ENCODE measurements at places on chromosomes 5 and 9. TPM values are rescaled to one million over a fixed set of nuclear protein-coding genes. Genes with fewer than 3 reads are reported as not detected.

Gene GCNT4
- total RNA-seq: 2.7 TPM

DNA sequence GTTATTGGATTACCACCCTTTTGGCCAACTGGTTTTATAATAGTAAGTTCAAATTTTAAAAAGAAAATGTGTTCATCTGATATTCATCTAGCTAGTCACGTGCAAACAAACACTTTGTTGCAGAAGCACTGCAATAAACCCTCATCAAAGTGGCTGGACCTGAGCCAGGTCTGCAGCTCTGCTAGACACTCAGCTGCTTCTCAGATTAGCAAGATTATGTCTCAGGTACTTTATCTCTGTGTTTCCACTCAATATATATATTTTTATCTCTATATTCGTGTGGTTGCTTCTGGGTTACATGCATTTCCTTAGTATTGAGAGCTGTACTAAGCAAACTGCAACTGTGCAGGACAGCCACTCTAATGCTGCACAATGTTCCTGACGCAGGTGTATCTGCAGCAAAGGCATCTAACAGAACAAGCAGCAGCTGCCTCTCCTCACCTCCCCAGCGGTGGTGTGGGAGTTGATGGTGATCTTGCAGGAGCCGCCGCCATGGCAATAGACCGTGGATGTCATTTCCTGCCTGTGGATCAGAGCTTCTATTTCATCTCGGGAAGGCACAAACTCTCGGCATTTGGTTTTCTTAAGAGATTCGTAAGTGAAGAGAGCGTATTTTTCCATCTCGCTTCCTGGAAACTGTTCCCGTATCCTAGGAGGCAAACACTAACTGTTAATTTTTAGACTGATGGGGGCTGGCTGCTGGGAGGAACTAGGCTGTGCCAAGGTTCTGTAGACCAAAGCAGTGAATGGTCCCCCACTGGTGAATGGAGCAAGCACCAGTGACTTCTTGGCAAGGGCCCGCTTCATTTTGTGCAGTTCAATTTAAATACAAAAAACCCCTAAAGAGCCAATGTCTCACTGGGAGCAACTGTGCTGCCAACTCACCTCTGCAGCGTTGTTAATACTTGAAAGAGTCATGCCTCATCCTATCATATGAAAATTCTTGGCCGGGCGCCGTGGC, 56.7 kb upstream of the RETREG1 start:
- no peak overlapping the region for H3K4me3 ChIP-seq
- H3K4me1 ChIP-seq: peaks cover 6% of the 10 kb centered on the region
- H3K27me3 ChIP-seq: no peaks in the 10 kb centered on the region
- DNase-seq: no peak

GRCh38 chr5:68216245-68217046, 890 bp downstream of the PIK3R1 start:
- H3K36me3 ChIP-seq: no peaks in the 10 kb centered on the region
- H3K27ac ChIP-seq: peak overlapping the region; percentile 91
- H3K4me1 ChIP-seq: peaks cover 17% of the 10 kb centered on the region
- H3K27me3 ChIP-seq: no peaks in the 10 kb centered on the region

Gene PROB1
- total RNA-seq: 1.2 TPM

Gene SAPCD2
- 0.88 TPM for total RNA-seq

- no peak for DNase-seq
- H3K27me3 ChIP-seq: no peaks in the 10 kb centered on the region
Measured at GRCh38 chr9:85344901-85345300, 396.9 kb downstream of the AGTPBP1 start.

DNA sequence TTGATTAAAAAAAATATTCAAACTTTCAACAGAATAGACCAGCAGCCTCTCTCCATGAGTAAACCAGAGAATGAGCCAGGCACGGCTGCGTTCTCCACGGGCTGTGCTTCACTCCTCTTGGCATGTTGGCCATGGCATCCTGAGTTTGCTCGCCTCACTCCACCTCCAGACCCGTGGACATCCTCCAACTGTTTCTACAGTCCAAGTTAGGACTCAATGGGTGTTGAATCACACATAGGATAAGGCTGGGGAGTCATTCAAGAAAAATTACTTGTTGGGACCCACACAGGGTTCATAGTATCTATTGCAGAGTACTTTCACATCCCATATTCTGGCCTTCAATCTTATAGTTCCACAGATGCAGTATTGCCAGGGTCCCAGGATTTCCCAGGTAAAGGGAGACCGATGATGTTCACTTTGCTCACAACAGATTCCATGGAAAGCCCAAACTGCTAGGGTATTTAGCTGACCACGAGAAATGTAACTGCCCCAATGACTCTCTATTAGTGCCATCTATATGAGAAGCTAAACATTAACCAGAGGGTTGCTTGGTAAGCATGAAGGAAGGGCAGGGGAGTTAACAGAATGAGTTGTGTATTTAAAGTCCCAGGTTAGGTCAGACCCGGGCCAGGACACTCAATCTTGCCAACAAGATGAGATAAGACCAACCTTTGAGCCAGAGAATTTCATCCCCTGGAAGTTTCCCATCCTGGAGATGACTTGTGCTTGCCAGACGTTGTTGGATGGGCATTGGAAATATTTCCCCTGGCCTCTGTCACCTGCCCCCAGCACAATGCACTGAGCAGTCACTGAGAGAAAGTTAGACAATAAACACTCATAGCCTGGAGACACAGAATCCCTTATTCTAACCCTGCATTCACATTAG, 19.7 kb upstream of the GDA start:
- H3K27me3 ChIP-seq: no peaks in the 10 kb centered on the region
- no peak overlapping the region for H3K4me3 ChIP-seq
- DNase-seq: no peak
- H3K36me3 ChIP-seq: no peaks in the 10 kb centered on the region
- H3K4me1 ChIP-seq: no peaks in the 10 kb centered on the region

GRCh38 chr5:180643191-180643851, 6.1 kb downstream of the FLT4 start:
- H3K4me1 ChIP-seq: no peaks in the 10 kb centered on the region
- no peaks in the 10 kb centered on the region for H3K36me3 ChIP-seq
- H3K27me3 ChIP-seq: peaks cover 6% of the 10 kb centered on the region
- H3K27ac ChIP-seq: no peak overlapping the region
- DNase-seq: peak; percentile 71

DNA sequence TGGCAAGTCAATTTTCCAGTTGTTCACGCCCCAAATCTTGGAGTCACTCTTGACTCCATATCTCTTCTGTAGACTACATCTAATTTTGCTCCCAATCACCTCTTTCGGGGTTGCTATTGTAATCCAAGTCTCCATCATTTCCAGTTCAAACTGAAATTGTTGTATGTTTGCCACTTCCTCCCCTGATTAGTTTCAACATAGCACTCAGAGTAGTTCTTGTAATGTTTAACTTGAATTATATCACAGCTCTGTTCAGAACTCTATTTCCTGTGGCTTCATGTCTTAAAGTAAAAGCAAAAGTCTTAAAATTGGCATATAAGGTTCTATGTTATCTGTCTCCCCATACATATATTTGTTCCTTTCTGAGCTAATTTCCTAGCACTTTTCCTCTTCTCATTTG, 348.5 kb upstream of the RIOK2 start:
- no peak overlapping the region for H3K4me3 ChIP-seq
- H3K27me3 ChIP-seq: no peaks in the 10 kb centered on the region
- no peak overlapping the region for H3K27ac ChIP-seq
- no peaks in the 10 kb centered on the region for H3K36me3 ChIP-seq
- H3K4me1 ChIP-seq: peaks cover 17% of the 10 kb centered on the region

GRCh38 chr5:159965031-159965837, 43.7 kb upstream of the TTC1 start:
- H3K27ac ChIP-seq: no peak overlapping the region
- H3K36me3 ChIP-seq: no peaks in the 10 kb centered on the region
- H3K4me3 ChIP-seq: peak overlapping the region; percentile 21
- H3K4me1 ChIP-seq: peaks cover 12% of the 10 kb centered on the region

DNA sequence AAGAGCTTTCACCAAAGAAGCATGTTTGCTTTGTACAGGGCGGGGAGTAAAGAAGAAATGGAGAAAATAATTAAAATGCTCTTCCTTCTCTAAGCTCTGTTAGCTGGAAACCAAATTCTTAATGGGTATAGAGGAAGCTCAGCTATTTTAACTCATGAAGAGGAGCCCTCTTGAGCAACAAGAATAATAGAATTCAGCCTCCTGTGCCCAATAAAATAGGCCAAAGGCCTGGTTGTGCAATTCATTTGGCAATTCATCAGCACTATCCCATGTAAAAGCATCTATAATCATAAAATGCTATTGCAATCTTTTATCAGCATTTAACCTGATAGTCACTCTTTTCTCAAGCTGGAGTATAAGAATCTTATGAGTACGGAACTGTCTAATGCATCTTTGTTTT, 133.6 kb upstream of the CDH6 start:
- H3K27me3 ChIP-seq: no peaks in the 10 kb centered on the region
- H3K27ac ChIP-seq: no peak overlapping the region
- no peak for DNase-seq
- H3K36me3 ChIP-seq: no peaks in the 10 kb centered on the region
- H3K4me3 ChIP-seq: no peak overlapping the region

DNA sequence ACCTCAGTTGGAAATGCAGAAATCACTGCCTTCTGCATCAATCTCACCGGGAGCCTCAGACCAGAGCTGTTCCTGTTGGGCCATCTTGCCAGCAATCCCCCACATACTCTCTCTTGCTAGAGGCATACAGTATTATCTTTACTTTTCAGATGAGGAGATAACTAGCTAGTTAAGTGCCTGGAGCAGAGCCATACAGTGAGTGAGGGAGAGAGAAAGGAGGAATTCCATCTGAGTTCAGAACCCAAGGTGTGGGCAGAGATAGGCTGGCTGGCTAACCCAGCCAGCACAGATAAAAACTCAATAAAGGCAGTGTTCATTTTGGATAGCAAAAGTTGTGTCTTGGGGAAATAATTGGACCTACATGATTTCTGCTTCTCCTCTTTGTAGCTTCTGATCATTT, 268.0 kb upstream of the KIF2A start:
- no peaks in the 10 kb centered on the region for H3K27me3 ChIP-seq
- H3K4me3 ChIP-seq: no peak overlapping the region
- DNase-seq: no peak
- no peaks in the 10 kb centered on the region for H3K4me1 ChIP-seq
- no peak overlapping the region for H3K27ac ChIP-seq

GRCh38 chr5:40842351-40842750, 1.2 kb downstream of the CARD6 start:
- no peaks in the 10 kb centered on the region for H3K36me3 ChIP-seq
- DNase-seq: peak; percentile 60
- no peaks in the 10 kb centered on the region for H3K27me3 ChIP-seq
- peak overlapping the region; percentile 81 for H3K27ac ChIP-seq

DNA sequence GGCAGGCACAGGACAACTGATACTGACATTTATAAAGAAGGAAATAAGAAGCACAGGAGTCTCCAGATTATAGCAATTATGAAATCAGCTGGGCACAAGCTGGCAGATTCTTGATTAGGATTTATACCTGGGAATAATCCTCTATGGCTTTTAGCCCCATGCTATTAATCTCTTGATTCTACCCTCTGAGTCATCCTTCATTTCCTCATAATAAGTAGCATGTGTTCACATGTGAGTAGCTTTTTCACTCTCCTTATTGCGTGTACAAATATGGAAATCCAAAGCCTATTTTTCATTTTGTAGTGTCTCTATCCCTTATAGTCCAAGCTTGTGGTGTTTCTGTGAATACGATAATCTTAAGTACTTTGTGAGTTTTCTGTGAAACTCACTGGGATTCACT, 185.0 kb upstream of the PRLR start:
- no peaks in the 10 kb centered on the region for H3K36me3 ChIP-seq
- H3K4me3 ChIP-seq: no peak overlapping the region
- no peaks in the 10 kb centered on the region for H3K27me3 ChIP-seq
- no peak for DNase-seq
- H3K27ac ChIP-seq: no peak overlapping the region

Measured in osteoblast (primary cell).